ENCODE measurements at places on chromosomes 3 and 15.

- DNase-seq = no peak
Observed at GRCh38 chr15:29926083-29926388, 103.8 kb upstream of the TJP1 start.

DNA sequence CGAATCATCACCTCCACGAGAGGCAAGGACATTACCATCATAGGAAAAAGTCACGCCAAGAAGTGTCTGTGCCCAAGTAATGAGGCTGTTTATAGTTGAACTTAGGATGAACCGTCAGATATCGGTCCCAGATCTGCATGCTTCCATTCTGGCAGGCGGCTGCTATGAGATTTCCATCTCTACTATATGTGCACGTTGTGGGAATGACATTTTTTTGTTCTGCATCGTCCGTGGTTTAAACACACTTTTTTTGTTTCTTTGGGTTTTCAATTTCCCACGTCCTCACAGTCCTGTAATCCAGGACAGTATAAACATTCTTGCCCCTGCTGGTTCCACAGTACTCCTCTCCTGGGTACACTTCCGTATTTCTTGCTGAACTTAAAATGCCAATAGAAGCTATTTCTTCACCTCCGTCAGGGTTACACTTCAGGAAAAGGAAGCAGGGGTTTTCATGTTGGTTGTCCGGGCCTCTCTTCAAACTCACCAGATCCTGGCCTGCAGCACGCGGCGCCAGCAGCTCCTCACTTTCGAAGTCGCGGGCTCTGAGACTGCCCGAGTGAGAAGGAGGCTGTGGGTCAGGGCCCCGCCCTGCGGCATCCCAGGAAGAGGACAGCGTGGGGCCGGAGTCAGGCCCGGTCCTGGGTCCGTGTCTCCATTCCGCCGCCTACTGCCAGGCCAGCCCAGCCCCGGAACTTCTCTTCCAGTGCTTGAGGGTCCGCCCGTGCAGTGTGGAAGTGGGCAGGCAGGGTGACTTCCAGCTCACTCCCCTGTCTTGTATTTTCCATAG lies 9.8 kb upstream of the TM4SF4 start:
- no peak for DNase-seq

DNA sequence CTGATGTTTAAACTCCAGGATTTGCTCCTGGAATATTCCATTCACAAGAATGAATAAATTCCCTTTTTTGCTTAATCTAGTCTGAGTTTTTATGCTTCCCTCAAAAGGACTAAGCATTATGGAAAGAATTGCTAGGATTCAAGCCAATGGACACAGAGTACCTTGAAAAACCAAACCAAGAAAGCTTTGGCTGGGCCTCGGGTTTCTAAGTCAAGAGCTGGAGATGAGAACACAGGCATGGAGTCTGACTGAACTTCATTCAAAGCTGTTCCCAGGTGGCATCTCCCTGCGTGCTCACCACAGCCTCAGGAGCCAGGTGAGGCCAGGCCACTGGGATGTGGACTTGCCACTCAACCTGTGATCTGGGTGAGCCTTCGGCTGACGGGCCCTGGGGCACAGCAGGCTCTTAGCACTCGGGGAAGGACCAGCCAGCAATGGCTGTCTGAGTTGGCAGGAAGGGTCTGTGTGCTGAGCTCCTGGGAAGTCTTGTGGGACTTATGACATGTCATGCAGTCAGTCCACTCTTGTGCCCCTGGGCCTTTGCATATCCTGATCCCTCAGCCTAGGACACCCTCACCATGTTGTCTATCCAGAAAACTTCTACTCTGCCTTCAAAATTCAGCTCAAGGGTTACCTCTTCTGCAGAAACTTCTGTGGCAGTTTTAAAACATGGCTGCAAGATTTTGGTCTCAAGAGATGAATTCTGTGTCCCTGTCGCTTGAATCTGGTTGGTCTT lies 21.8 kb downstream of the CRABP1 start:
- DNase-seq = no peak

DNA sequence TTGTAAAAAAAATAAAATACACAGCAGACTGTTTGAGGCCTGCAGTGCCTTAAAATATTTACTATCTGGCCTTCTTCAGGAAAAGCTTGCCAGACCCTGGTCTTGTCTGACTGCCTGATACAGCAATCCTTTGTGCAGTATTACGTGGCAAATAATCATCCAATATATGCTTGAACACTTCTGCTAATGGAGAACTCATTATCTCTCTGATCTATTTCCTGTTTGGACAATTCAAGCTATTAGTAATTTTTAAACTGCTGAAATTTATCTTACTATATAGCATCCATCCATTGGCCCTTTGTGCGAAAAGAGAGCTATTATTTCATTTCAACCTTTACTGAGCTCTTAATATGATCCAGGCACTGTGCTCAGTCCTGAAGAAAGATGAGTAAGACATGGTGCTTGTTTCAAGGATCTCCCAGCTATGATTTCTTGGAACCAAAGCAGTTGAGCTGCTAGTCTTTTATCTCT lies 15.9 kb downstream of the ATG7 start:
- DNase-seq = no peak

GRCh38 chr15:51267051-51267702 lies 71.2 kb downstream of the CYP19A1 start:
- no peak for DNase-seq

- DNase-seq = no peak
Observed at GRCh38 chr3:15155840-15156360, 50.1 kb upstream of the CAPN7 start.

- no peak for DNase-seq
Observed at GRCh38 chr15:74630284-74631086, 14.8 kb downstream of the CLK3 start.

DNA sequence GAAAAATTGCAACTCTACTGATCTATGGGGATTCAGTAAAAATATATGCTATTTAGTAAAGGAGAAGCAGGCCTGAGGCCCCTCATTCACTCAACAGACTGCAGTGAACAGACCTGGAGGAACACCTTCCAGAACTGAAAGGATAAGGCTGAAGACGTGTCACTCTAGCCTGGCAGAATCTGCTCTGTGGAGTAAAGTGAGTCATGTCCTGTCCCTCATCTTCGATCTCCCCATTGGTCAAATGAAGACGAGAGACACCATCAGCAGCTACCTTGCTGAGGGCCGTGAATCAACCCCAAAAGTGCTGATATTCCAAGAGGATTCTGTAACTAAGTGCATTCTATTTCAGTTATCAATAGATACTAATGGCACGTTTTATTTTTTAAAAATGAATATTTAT lies 359.7 kb downstream of the FGF12 start:
- no peak for DNase-seq

GRCh38 chr15:93333796-93334195 lies 244.8 kb upstream of the RGMA start:
- no peak for DNase-seq

GRCh38 chr3:50318615-50319014 lies 3.9 kb downstream of the HYAL2 start:
- no peak for DNase-seq

DNA sequence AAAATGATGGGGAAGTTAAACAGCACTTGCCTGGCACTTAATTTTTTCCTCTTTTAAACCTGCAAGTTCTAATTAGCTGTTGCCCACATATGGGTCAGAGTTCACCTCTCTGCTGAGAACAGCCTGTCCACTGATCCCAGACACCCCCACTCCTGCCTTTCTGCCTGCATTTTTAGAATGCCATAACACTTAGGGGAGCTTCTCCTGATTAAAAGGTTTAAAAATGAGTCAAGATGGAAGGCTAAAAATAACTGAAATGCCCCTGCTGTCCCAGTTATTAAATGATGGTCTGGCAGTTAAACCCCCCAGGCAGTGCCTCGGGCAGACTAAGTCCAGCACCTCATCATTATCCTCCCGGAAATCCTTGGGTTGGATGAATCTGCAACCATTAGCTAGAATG lies 913.6 kb upstream of the ARPP21 start:
- no peak for DNase-seq

- DNase-seq = no peak
Observed at GRCh38 chr15:38991126-38991525, 426.5 kb upstream of the RASGRP1 start.

GRCh38 chr15:85356276-85356675 lies 24.1 kb upstream of the AKAP13 start:
- DNase-seq = no peak

- no peak for DNase-seq
Observed at GRCh38 chr15:41993472-41994170, 21.3 kb upstream of the EHD4 start.

DNA sequence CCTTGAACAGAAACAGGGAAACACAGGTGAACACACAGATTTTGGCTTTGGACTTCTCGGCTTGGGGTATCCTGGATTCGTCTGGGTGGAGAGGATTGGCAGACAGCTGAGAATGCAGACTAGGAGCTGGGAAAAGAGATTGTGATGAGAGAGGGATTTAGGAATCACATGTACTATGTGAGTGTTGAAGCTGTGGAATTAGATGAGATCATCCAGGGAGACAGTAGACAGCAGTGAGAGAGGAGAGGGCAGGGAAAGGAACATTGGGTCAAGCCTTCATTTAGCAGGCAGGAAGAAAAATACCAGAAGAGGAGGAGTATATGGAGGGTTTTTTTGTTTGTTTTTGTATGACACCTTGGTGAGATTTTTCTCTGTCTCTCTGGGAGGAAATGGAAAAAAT lies 262.1 kb upstream of the TBL1XR1 start:
- DNase-seq = no peak

GRCh38 chr15:61410662-61411061 lies 181.6 kb upstream of the RORA start:
- no peak for DNase-seq

DNA sequence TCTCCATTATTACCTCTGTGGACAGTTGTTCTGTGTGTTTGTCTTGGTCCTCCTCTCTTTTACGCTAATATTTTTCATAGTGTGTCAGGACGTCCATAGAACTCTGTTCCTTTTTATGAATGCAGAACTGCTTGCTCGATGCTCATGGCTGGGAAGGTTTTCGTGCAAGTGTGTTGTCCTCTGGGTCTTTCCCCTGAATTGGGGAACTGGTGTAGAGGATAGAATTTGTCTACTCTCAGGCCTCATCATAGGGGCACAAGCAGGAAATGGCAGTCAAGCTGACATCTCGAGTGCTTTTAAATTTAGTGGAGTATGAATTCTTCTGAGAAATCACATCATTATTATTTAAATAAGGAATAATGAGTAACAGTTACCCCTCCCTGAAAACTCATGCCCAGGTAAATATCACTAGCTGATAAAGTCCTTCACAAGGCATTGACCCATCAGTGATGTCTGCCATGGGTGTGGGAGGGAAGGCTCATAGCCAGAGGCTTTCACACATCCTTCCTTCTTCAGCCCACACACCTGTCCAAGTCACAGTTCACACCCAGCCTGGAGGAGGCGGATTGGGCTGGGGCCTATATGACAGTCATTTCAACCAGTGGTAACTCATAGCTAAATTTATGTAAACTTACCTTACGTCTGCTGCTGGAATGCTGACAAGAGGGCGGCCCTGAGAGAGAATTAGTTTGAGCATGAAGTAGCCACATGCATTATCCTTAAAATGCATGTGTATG lies 226.1 kb downstream of the PLCL2 start:
- no peak for DNase-seq

- no peak for DNase-seq
Observed at GRCh38 chr15:73900095-73900712, 26.1 kb upstream of the LOXL1 start.

- DNase-seq = no peak
Observed at GRCh38 chr15:83626171-83626802, 27.6 kb upstream of the ADAMTSL3 start.

- DNase-seq = no peak
Observed at GRCh38 chr3:8982509-8982908, 19.2 kb upstream of the RAD18 start.

DNA sequence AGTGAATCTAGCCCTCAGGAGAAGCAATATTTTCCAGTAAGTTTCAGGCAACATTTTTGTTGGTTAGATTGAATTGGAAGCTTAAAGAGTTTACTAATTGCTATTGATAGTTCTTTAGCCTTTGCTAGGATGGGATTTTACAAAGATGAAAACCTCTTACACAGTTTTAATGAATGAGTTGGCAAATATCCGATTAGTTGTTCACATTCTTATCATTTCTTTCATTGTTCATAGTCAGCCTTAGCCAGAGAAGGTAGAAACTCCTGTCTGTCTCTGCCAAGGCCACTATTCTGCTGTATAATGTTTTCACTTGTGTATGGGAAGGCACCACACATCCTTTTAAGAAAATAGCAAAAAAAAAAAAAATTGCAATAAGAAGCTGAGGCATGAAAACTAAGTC lies 222.0 kb upstream of the MANF start:
- DNase-seq = no peak

DNA sequence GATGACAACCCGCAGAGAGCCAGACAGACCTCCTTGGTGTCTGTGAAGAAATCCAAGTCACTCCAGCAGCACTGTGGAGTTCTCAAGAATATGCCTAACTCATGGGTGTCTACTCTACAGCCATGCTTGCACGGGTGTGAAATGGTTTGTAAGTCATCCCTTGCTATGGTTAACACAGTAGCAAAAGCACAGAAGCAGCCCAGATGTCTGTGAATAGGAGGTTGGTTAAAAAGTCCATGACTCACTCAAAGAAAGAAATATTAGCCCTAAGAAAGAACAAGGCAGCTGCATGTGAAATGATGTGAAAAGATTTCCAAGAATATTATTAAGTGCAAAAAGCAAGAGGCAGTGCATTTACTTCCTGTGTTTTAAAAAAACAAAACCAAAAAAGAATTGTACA lies 12.1 kb upstream of the LIMD1 start:
- no peak for DNase-seq

- DNase-seq = no peak
Observed at GRCh38 chr3:115284980-115285379, 137.9 kb upstream of the ZBTB20 start.

- DNase-seq = no peak
Observed at GRCh38 chr3:48567090-48567489, 3.5 kb upstream of the UCN2 start.

- no peak for DNase-seq
Observed at GRCh38 chr3:194178669-194179068, 42.7 kb downstream of the HES1 start.

DNA sequence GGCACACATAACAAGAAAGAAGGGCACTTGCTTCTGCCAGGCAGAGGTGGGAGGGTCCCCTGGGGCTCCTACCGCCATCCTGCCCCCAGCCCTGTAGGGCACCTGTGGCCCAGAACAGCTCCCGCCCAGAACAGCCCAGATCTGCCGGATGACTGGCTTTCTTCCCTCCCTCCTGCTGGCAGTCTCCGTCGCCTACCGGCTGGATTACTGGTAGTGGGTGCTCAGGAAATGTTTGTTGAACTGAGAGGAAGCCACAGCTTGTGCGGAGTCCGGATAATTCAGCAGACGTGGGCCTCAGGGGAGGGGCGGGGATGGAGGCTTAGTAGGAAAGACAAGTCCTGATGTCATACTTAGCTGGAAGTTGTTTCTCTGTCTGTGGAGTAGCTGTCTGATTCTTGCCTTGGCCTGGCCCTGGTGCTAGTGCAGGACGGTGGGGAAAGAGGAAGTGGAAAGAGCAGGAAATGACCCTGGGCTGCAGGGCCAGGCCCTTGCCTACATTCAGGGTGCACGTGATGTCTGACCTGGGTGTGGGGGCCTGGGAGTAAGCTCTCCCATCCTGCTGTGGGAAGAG lies 6.7 kb downstream of the CCDC9B start:
- no peak for DNase-seq

GRCh38 chr15:44194323-44195150 lies 534 bp downstream of the FRMD5 start:
- DNase-seq = peak; percentile 25
